AG04450 (cell line): ENCODE measurements at places on chromosomes 16 and 17.

DNA sequence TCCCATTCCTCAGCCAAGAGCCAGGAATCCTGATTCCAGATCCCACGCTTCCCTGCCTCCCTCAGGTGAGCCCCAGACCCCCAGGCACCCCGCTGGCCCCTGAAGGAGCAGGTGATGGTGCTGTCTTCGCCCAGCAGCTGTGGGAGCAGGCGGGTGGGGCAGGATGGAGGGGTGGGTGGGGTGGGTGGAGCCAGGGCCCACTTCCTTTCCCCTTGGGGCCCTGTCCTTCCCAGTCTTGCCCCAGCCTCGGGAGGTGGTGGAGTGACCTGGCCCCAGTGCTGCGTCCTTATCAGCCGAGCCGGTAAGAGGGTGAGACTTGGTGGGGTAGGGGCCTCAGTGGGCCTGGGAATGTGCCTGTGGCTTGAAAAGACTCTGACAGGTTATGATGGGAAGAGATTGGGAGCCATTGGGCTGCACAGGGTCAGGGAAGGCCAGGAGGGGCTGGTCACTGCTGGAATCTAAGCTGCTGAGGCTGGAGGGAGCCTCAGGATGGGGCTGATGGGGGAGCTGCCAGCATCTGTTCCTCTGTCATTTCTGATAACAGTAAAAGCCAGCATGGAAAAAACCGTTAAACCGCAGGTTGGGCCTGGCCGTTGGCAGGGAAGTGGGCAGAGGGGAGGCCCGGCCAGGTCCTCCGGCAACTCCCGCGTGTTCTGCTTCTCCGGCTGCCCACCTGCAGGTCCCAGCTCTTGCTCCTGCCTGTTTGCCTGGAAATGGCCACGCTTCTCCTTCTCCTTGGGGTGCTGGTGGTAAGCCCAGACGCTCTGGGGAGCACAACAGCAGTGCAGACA lies at the start of gene SPN:
TSS of gene SPN (plus strand) at position 232 of the 791 bp plus-strand sequence. CDS start at position 714, 482 bp downstream.
- no peak for DNase-seq

DNA sequence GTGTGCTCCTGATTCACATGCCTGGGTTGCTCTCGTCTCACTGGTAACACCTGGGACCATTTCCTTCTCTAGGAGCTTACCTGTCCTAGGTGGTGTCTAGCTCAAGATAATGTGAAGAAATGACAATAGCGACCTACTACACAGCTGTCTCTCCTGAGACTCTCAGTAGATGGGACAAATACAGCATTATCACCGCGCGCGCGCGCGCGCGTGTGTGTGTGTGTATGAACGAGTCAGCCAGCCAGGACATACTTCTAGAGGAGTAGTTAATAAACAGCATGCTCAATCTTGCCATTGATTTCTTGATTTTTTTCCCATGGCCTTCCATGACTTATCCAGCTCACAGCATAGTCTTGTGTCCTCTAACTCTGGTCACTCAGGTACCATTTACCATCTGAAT lies 268.6 kb downstream of the PHKB start:
- no peak for DNase-seq

GRCh38 chr17:34242587-34243363 lies 12.3 kb upstream of the CCL2 start:
- no peak for DNase-seq

DNA sequence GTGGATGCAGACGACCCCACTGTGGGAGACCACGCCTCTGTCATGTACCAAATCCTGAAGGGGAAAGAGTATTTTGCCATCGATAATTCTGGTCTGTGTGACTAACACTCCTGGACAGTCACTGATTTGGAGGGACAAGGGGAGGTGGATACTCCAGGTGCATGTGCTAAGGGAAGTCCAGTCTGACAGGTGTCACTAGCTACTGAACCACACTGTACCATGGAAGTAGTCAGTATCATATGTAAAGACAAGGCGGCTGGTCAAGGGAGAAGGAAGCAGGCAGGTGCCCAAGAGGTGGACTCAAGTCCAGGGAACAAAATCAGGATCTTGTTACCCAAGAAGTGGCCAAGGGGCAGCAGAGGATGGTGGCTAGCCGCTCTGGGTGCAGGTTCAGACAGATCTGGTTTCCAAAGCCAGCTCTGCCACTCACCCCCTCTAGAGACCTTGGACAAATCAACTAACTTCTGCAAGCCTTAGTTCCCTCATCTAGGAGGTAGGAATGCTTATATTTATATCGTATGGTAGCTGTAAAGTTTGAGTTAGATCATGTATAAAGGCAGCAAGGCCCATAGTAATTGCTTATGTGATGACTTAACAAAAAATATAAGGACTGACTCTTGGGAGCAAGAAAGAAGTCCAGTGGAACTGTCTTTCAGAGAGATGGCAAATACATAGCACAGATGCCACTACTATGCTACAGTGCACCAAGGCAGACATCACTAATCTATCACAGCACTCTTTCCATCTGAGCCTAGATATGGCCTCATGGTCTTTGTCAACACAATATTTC lies 22.1 kb downstream of the CDH5 start:
- no peak for DNase-seq
